ENCODE measurements at places on chromosomes 7 and 10.

DNA sequence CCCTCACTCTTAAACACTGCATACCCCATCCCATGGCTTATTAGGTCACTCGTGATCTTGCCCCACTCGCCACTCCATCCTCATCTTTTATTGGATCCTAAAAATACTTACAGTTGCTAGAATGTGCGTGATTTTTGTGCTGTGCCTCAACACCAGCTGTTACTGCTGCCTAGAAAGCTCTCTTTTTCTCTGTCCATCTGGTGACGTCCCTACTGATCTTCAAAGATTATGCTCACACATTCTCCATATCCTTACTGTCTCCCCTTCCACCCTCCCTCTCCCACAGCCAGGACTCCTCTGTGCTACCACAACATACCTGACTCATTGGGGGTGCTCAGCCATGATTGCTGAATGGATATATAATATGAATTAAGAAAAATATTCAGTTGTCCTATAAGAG is 42.0 kb downstream of the CDK6 start:
- no peak for DNase-seq

DNA sequence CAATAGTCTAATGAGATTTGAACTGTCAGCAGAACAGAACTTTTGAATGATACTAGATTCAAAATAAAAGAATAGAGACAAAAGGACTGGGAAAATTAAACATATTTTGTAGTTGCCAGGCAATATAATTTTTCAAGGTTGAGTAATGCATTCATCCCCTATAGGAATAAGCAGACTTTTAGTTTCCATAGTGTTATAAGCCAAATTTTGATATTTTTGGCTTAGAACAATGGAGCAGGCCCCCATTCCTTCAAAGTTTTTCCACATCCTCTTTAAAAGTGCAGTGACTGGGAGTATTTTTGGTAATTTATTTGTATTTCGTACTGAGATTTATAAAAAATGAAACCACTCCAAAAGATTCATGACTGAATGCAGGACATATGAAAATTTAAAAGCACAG is 24.0 kb downstream of the MEOX2 start:
- DNase-seq, result no peak

DNA sequence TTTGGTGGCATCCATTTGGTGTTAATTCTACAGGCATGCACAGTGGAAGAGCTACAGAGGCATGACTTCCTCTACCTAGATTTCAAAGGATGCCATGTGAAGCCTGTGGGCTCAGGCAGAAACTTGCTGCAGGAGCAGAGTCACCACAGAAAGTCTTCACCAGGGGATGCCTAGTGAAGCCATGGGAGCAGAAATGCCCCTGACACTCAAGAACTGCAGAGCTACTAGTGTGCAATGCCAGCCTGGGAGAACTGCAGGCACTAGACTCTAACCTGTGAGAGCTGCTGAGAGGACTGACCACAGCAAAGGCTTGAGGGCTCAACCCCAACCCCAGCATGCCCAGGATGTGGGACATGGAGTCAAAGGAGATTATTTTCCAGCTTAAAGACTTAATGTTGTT is 3.9 kb downstream of the OR9A2 start:
- DNase-seq, result no peak

DNA sequence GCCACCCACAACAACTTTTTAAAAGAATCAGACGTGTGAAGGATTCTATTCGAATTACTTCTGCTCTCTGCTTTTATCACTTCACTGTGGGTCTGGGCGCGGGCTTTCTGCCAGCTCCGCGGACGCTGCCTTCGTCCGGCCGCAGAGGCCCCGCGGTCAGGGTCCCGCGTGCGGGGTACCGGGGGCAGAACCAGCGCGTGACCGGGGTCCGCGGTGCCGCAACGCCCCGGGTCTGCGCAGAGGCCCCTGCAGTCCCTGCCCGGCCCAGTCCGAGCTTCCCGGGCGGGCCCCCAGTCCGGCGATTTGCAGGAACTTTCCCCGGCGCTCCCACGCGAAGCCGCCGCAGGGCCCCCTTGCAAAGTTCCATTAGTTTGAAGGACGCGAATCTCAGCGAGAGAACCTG is 461 bp upstream of the HTRA1 start:
- no peak for DNase-seq

- no peak for DNase-seq
Measured at GRCh38 chr10:30820261-30820991, 190.9 kb upstream of the LYZL2 start.

DNA sequence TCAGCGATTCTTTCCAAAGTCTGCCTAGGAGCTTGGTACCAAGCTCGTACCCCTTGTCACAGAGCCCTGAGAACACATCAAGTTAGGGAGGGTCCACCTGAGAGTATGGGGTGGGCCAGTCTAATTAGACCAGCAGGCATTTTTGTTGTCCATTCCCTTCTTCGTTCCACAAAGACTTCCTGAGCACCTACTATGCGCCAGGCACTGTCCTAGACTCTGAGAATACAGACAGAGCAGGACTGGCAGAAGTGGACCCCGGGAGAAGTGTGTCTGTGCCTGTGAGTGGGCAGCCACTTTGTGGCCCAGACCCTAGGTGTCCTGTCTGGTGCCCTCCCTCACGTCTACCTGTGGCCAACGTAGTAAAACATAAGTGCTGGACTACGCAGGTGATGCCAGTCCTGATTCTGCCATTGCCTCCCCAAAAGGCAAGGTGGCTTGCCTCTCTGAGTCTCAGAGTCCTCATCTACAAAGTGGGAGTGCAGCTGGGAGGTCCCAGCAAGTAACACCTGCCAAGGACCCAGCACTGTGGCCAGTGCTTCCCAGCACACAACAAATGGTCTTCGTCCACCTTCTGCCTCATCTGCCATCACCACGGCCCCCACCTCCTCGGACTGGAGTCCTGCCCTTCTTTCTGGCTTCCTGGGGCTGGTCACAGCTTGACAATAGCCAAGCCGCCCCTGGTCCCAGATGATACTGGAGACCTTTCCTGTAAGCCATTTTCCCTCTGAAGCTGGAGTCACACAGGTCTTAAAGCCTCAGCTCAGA is 54.3 kb upstream of the DUSP5 start:
- DNase-seq, result no peak

GRCh38 chr10:79434821-79435251 is 10.6 kb downstream of the ZCCHC24 start:
- DNase-seq, result no peak
